Mesenchymal stem cell (in vitro differentiated cells and primary cell): ENCODE measurements at places on chromosomes 6 and 20.
A peak's percentile ranks its signal among the peaks of the same experiment; 100 is the strongest.

DNA sequence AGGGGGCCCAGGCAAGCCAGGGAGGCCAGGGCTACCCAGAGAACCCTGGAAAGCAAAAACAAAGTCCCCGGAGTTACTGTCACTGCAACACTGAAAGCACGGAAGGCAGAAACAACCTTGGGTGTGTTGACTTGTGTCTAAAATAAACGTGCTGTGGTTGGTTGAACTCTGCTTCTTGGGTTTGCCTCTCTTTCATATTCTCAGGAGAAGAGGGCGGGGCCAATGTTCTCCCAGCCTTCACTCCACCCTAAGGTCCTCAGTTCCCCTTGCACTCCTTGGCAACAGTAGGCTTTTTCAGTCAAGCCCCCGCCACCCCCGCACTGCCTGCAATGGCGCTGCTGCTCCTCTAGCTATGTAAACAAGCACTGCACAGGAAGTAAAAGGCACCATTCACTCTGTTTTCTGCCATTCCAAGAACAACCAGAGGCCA is 60.9 kb downstream of the COL9A1 start:
- peak; percentile 4 for DNase-seq

DNA sequence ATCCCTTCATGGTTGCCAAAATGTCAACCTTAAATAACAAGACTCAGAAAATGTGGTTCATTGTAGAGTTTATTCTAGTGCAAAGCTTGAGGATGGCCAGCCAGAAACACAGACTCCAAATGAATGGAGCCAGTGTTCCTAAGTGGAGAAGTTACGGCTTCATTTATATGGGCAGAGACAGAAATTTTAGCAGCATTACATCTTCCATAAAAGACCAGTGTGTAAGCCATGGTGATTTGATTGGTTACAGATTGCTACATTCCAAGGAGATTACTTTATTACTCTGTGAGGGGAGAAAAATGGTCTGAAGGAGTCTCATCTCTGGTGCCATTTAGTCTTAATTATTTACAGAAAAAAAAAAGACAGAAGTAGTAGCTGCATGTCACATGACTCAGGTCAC is 97.8 kb downstream of the OTOR start:
- DNase-seq: no peak

DNA sequence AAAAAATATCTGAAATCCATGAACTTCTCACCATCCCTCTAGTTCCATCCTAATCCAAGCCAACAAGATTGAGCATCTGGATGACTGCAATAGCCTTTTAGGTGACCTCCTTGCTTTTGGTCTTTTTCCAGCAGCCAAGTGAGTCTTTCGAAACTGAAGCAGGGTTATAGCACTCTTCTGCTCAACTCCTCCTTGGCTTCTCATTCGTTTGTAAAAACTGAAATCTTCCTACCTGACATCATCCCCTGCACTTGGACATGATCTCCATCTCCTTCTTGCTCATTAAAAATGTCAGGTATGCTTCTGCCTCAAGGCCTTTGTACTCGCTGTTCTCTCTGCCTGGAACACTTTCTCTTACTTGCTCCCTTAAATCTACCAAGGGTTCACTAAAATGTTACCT is 46.0 kb downstream of the STX7 start:
- peak; percentile 29 for DNase-seq

GRCh38 chr6:24632573-24632972 is 13.4 kb downstream of the KIAA0319 start:
- DNase-seq: no peak

- no peak for DNase-seq
These were observed 58.5 kb upstream of the BEND3 start for GRCh38 chr6:107173779-107174178.

- DNase-seq: peak; percentile 56
These were observed 3.9 kb downstream of the SYTL3 start for GRCh38 chr6:158653577-158654354.

- no peak for DNase-seq
These were observed 56.8 kb downstream of the EIF2S2 start for GRCh38 chr20:34055290-34055689.

GRCh38 chr6:157813750-157814455 is 9.1 kb upstream of the SNX9 start:
- peak; percentile 37 for DNase-seq

- DNase-seq: peak; percentile 20
These were observed 669.4 kb downstream of the TFAP2A start for GRCh38 chr6:9745476-9745875.
